ENCODE measurements at places on chromosomes 4 and X.

DNA sequence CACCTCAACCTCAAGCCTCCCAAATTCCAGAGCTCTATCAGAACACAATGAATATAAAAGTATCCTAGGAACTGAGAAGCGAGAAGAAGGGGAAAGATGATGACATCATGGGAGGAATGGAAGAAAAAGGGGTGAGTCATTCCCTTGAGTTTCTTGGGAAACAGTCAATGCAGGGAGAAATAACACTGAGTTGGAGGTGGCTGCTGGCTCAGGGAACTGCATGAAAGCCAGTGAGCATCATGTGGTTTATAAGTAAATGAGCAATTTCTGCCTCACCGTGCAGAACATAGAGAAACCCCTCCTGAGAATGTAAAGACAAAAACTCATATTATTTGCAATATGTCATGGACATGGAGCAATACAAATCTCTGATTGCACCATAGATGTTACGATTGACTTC is 73.3 kb downstream of the SHOX start:
- H3K27ac ChIP-seq, result no peak overlapping the region
- H3K27me3 ChIP-seq, result no peaks in the 10 kb centered on the region
- H3K36me3 ChIP-seq, result no peaks in the 10 kb centered on the region
- H3K4me1 ChIP-seq, result no peaks in the 10 kb centered on the region

DNA sequence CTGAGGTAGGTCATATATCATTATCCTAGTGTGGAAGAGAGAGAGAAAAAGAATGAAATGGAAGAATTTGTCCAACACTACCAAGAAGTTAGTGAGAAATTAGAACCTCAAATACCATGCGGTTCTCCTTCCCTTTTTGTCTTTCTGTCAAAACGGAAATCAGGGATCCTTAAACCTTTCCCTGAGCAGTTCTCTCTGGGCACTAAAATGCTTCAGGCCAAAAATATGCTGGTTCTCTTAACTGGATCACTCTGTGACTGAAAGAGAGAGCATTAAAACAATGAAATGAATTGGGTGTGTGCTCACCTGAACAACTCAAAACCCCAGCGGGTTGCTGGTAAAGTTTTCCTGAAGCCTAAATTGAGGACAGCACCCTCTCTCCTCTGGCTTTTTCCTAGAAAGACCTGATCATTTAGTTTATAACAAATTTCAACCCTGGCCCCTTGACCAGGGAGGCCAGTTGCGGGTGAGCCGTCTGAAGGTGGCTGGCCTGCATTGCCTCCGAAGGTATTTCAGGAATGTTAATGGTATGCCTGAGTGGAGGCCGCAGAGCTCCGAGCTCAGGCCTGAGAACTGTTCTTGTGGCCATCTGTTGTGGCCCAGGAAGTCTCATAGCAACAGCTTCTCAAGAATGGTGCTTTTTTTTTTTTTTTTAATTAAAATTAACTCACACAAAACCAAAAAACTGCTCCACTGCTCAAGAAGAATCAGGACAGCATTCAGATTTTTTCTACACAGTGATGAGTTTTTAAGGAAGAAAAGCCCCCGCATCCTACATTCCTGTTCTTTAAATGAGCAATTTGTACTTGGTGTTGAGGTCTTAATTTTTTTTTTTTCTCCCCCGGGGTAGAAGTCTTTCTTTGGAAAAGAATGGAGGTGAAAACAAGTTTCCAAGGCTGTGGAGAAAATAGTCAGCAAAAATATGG is 155.1 kb downstream of the SHROOM3 start:
- peak overlapping the region; percentile 98 for H3K27ac ChIP-seq
- DNase-seq, result peak; percentile 98
- peak overlapping the region; percentile 10 for H3K4me3 ChIP-seq
- H3K27me3 ChIP-seq, result no peaks in the 10 kb centered on the region
- peaks cover 54% of the 10 kb centered on the region for H3K4me1 ChIP-seq

DNA sequence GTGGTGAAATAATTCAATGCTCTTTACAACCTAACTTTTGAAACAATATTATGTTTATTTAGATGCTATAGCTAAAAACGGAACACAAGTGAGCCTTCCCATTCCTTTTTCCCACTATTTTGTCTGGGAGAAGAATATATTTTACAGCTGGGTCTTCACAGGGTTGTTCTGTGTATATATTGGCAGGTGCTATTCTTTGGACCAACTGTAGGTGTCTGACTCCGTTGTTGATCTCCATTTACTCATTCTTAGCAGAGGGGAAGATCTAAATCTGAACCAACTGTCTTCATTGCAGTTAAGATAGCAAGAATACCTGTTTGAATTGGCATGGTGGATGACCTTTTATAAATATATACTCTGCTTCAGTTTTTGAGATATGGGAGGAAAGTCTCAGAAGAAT is 257.4 kb downstream of the CFAP299 start:
- H3K27ac ChIP-seq, result no peak overlapping the region
- H3K27me3 ChIP-seq, result no peaks in the 10 kb centered on the region
- no peak overlapping the region for H3K4me3 ChIP-seq
- no peaks in the 10 kb centered on the region for H3K36me3 ChIP-seq

DNA sequence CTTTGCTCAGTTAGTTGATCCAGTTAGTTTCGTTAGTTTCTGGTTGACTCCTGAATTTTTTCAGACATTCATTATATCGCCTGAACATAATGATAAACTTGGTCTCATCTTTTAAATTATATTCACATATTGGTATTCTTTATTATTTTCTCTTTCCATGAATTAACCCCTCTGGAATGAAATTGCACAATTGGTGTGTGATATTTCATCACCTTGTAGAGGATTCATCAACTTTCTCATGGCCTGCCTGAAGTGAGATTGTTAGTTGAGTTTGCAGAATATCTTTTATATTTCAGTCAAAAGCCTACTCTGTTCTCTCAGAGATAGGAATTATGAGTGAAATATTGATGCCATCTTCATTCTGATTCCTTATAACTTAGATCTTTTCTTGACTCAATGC is 1160.6 kb upstream of the AGA start:
- no peaks in the 10 kb centered on the region for H3K4me1 ChIP-seq
- no peak for DNase-seq
- no peak overlapping the region for H3K4me3 ChIP-seq

DNA sequence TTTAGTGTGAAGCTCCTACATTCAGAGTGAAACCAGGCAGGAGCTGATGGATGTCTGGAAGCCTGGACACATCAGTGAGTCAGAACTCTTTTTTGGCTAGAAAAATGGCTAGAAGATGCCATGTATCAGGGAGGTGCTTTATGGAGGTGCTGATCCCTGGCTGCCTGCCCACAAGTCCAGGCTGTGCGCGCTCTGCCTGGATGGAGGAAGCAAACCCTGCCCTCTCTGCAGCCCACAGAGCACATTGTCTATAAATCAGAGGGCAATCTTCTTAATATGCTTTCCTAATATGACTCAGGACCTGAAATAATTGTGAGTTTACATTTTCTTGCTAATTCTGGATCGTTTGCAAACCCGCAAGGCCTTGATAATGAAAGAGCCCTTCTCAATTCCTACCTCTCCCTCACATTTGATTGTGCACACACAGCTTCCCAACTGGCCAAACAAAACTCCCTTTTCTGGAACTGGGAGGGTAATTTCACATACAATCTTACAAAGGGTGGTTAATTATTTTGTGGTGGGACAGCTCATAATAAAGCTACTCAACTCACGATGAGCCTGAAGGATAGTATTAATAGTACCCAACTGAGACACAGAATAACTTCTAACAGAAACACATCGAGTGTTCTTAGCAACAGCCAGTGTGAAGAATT is 11.7 kb downstream of the MFAP3L start:
- no peaks in the 10 kb centered on the region for H3K27me3 ChIP-seq
- no peaks in the 10 kb centered on the region for H3K36me3 ChIP-seq
- no peak for DNase-seq

DNA sequence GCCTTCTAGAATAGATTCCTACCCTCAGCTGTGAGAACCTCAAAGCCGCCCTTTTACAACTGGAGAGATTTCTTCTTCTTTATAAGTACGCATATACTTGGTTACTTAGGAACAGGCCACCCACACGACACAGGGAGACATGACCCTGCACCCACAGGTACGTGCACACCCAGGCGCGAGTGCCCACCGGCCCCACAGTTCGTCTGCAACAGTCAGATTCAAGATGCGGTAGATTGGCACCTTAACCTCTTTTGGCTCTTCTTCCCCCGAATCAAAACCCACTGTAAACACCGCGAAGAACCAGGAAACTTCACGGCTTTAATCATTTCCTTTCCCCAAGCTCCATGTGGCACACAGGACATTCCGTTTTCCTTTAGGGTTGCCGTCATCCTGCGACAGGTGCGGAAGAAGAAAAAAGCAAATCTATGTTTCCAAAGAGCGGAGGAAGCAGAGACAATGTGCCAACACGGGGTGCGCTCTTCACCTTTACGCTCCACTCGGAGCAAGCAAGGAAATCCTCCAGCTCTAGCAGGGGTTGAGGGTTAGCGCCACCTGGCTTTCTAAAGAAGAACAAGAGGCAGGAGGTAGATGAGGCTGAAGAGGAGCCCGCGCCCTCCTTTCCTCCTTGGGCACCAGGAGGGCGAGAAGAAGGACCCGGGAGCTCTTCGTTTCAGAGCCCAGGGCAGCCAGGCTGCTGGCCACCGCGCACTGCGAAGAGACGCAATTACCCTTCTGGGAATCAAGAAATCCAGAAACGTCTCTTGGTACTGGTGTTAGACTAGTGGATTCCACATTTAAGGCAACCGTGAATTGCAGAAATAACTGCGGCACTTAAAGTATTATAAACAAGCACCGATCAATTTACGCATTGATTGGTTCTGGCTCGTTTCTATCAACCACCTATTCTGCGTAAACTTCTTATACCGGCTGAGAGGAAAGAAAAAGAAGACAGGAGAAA is 35.7 kb downstream of the HAND2 start:
- H3K4me1 ChIP-seq, result peaks cover 29% of the 10 kb centered on the region
- no peaks in the 10 kb centered on the region for H3K36me3 ChIP-seq
- H3K4me3 ChIP-seq, result peak overlapping the region; percentile 50
- peaks cover 79% of the 10 kb centered on the region for H3K27me3 ChIP-seq
- DNase-seq, result peak; percentile 96
- no peak overlapping the region for H3K27ac ChIP-seq

- H3K27ac ChIP-seq, result no peak overlapping the region
- no peak for DNase-seq
- H3K27me3 ChIP-seq, result no peaks in the 10 kb centered on the region
- H3K4me3 ChIP-seq, result peak overlapping the region; percentile 58
Measured at GRCh38 chrX:112678831-112679230, 907 bp downstream of the LHFPL1 start.

- H3K27me3 ChIP-seq, result no peaks in the 10 kb centered on the region
- peaks cover 11% of the 10 kb centered on the region for H3K36me3 ChIP-seq
- H3K4me3 ChIP-seq, result no peak overlapping the region
- DNase-seq, result no peak
Measured at GRCh38 chr4:3238721-3239120, 10.2 kb upstream of the MSANTD1 start.

GRCh38 chr4:175282407-175282806 is 364.2 kb downstream of the ADAM29 start:
- no peaks in the 10 kb centered on the region for H3K36me3 ChIP-seq
- no peak overlapping the region for H3K4me3 ChIP-seq
- peaks cover 4% of the 10 kb centered on the region for H3K4me1 ChIP-seq
- H3K27ac ChIP-seq, result no peak overlapping the region

DNA sequence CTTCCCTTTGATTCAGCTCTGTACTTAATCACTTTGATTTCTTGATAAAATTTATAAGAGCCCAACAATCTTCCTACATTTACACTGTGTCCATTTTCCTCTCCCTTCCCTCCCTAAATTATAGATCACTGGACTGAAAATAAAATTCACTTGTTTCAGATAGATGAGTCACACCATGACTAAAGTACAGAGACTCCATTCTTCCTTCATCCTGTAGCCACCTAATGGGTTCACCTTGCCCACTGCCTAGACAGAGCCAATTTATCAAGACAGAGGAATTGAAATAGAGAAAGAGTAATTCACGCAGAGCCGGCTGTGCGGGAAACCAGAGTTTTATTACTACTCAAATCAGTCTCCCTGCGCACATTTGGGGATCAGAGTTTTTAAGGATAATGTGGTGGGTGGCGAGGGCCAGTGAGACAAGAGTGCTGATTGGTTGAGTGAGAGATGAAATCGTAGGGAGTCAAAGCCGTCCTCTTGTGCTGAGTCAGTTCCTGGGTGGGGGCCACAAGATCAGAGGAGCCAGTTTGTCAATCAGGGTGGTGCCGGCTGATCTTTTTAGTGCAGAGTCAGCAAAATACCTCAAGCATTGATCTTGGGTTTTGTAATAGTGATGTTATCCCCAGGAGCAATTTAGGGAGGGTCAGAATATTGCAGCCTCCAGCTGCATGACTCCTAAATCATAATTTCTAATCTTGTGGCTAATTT is 71.3 kb upstream of the MED14 start:
- H3K4me1 ChIP-seq, result no peaks in the 10 kb centered on the region
- H3K27ac ChIP-seq, result no peak overlapping the region
- no peak overlapping the region for H3K4me3 ChIP-seq
- DNase-seq, result no peak

GRCh38 chrX:16930392-16930791 is 16.1 kb upstream of the REPS2 start:
- H3K27ac ChIP-seq, result peak overlapping the region; percentile 66
- H3K4me1 ChIP-seq, result peaks cover 18% of the 10 kb centered on the region
- no peaks in the 10 kb centered on the region for H3K36me3 ChIP-seq
- DNase-seq, result peak; percentile 21
- no peak overlapping the region for H3K4me3 ChIP-seq
- no peaks in the 10 kb centered on the region for H3K27me3 ChIP-seq

DNA sequence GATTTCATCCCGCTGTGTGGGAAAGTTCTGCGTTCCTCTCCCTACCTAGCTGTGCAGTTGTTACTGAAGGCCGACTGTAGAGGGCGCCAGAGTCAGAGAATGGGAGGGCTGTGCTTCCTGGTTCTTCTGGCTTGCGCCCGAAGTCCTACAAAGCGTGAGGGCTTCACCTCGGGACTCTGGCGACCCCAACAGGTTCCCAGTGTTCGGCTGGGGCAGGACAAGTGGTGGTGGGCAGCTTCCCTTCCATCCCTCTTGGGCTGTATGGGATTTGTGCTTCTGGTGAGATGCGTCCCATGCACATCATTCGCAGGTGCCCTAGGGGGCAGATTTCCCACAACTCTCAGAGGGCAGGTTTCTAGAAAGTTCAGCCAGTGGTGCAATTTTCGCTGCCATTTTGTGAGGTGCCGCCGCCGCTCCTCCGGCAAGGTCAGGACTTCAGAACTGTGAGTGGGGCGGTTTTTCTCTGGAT is 27.3 kb downstream of the CT45A1 start:
- peak; percentile 78 for DNase-seq
- H3K4me1 ChIP-seq, result no peaks in the 10 kb centered on the region
- H3K27me3 ChIP-seq, result no peaks in the 10 kb centered on the region
- H3K36me3 ChIP-seq, result no peaks in the 10 kb centered on the region

DNA sequence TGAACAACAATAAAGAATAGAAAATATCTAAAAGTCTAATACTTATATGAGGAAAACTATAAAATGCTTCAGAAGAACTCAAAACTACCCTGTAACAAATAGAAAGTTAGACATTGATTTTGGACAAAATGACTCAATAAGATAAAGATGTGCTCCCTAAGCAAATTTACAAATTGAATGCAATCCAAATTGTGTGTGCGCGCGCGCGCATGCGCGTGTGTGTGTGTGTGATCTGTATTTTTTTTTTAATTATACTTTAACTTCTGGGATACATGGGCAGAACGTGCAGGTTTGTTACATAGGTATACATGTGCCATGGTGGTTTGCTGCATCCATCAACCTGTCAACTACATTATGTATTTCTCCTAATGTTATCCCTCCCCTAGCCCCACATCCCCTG is 320.8 kb upstream of the INTU start:
- H3K27ac ChIP-seq, result no peak overlapping the region
- DNase-seq, result no peak
- H3K27me3 ChIP-seq, result no peaks in the 10 kb centered on the region
- H3K36me3 ChIP-seq, result 0 out of 2 replicates have a peak, but pooled peaks cover 10% of the 10 kb centered on the region
- H3K4me1 ChIP-seq, result no peaks in the 10 kb centered on the region
